ENCODE measurements at places on chromosomes 13 and 19.

DNA sequence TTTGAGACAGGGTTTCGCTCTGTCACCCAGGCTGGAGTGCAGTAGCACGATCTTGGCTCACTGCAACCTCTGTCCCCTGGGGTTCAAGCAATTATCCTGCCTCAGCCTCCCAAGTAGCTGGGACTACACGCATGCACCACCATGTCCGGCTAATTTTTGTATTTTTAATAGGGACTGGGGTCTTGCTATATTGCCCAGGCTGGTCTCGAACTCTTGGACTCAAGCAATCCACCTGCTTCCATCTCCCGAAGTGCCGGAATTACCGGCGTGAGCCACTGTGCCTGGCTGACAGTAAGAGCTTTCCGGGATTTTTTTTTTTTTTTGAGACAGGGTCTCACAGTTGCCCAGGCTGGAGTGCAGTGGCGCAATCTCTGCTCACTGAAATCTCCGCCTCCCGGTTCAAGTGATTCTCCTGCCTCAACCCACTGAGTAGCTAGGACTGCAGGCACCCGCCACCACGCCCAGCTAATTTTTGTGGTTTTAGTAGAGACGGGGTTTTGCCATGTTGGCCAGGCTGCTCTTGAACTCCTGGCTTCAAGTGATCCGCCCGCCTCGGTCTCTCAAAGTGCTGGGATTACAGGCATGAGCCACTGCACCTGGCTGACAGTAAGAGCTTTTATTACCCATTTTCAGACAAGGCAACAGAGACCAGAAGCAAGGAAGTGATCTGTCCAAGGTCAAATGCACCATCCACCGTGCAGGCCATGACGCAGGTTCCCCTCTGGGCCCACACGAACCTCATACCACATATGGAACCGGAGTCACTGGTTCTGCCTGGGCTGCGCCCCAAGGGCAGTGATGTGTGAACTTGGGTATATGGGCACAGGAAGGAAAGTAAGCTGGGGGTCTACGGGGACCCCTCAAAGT, 21.0 kb downstream of the RFX1 start:
- no peak for DNase-seq

DNA sequence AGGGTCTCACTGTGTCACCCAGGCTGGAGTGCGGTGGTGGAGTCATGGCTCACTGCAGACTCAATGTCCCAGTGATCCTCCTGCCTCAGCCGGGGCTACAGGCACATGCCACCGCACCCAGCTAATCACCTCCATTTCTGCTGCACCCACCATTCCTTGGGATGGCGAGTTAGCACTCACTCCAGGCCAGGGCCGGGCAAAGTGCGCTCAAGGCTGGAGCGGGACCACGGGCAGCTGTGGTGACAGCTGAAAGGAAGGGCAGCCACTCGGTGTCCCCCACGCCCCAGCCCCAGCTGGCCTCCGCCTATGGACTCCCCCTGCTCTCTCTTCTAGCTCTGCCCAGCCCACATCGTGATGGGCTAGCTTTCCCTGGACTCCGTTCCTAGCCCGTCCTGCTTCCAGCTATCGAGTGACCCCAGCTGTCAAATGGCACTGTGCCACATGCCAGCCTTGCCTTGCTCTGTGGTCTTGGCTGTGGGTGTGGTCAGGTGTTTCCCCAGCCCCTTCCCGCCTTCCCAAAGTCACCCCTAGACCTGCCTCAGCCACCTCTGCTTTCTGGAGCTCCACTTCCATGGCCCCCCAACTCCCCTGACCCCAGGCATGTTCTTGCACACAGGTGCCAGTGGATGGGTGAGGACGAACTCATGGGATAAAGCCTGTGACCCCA, 4.1 kb downstream of the MICOS13 start:
- DNase-seq, result no peak

- no peak for DNase-seq
Measured at GRCh38 chr13:30692113-30692512, 43.2 kb upstream of the ALOX5AP start.

DNA sequence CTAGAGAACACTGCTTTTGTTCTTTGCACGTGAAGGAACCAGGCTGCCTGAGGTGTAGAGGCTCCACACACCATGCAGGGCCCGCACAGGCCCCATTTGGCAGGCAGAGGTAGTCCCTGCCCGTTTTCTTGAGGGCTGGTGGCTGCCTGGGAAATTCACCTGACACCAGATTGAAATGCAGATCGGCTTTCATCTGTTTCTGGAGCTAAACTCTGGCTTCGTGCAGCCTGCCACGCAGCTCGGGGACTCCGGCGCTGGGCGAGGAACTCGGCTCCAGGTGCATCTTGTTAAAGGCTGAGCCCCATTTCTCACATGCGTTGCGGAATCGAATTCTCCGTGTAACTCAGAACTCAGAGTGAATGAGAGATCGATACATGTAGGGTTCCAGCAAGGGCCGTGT, 37.7 kb downstream of the ATP11A start:
- DNase-seq, result no peak

GRCh38 chr13:57918086-57918485, 286.5 kb downstream of the PCDH17 start:
- no peak for DNase-seq

GRCh38 chr13:112791663-112792440, 102.0 kb downstream of the ATP11A start:
- DNase-seq, result no peak

DNA sequence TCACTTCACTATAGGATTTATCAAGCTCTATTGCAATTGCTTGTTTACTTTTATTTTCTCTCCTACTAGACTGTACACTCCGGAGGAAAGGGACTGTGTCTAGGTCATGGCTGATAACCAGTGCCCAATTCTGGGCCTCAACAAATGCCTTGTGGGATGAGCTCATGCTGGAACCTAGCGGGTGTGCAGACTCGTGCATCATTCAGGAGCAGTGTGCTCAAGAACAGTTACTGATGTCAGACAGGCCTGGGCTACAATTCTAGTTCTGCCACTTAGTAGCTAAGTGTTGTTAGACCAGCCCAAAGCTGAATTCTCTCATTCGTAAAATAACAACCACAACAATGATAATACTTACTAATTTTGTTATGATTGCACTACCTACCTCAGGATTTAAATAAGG, 95.4 kb downstream of the CYSLTR2 start:
- DNase-seq, result no peak
